ENCODE measurements at places on chromosomes 3 and 15.

- no peak for DNase-seq
These were observed 40.1 kb downstream of the EAF1 start for GRCh38 chr3:15467227-15468181.

DNA sequence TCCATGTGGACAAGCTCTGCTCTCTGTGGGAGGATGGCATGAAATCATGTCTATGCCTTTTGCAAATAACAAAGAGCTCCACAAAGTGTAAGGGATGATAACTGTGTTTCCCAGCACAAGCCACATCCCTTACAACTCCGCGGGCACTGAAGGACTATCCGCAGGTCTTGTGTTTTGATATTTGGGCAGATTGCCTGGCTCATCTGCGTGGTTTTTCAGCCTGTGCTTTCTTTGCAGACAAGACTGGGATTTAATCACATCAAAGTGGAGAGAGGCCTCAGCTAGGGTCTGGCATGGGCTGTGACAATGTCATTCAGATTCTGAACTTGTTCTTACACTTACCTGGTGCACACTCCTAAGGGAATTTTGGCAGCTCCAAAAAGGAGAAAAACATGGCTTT, 30.2 kb upstream of the CA12 start:
- no peak for DNase-seq

DNA sequence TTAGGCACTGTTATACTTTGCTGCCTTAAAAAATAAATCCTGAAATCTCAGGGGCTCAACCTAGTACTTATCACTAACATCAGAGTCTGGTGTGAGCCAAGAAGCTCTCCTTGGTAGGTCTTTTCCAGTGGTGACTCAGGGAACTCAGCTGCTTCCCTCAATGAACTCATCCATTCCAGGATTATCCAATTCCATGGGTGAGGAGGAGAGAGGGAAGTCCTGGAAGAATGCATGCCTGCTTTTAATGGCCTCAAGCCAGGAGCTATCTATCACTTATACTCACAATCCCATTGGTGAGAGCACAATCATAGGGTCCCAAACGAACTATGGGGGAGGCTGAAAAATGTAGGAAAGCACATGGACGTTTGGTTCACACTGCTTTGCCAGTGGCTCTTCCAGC, 113.6 kb downstream of the POLR2M start:
- no peak for DNase-seq

GRCh38 chr15:81725590-81725989, 320.2 kb downstream of the MEX3B start:
- no peak for DNase-seq

DNA sequence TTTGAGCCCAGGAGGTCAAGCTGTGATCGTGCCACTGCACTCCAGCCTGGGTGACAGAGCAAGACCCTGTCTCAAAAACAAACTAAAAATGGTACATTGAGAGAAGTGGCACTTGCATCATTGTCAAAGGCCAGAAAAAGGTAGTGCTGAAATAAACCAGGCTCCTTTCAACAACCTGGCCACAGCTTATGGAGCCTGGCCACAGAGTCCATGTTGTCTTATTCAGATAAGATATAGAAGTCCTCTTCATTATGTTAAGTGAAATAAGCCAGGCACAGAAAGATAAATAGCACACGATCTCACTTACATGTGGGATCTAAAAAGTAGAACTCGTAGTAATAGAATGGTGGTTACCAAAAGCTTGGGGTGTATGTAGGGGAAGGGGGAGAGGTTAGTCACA, 34.8 kb downstream of the EMC4 start:
- no peak for DNase-seq

- DNase-seq: no peak
These were observed 620.8 kb upstream of the MDFIC2 start for GRCh38 chr3:70933105-70933810.

GRCh38 chr15:41919954-41920538, 26.2 kb upstream of the SPTBN5 start:
- DNase-seq: no peak

DNA sequence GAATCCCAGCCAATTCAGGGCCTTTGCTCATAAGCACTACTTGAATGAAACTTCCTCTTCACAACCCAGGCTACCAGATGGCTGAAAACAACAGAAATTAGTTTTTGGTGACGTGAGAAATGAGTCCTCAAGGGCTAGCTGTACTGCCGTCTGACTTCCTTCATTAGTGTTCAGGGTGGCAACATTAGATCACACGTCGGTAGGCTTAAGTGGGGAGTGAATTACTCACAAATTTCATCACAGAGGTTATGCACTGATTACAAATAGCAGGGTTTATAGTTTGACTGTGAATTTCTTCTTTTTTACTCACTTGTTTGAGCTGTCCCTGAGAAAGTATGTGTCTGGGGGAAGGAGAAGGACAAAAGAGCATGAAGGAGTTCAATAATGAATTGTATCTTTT, 397.2 kb downstream of the GAP43 start:
- no peak for DNase-seq
